Natural killer cell treated with Interleukin-12 subunit alpha and Interleukin-12 subunit beta and Interleukin-15 and Interleukin-18, amount 100 ng/mL, for 72 hours (primary cell): ENCODE measurements at places on chromosomes 1 and 21.
A peak's percentile ranks its signal among the peaks of the same experiment; 100 is the strongest.

DNA sequence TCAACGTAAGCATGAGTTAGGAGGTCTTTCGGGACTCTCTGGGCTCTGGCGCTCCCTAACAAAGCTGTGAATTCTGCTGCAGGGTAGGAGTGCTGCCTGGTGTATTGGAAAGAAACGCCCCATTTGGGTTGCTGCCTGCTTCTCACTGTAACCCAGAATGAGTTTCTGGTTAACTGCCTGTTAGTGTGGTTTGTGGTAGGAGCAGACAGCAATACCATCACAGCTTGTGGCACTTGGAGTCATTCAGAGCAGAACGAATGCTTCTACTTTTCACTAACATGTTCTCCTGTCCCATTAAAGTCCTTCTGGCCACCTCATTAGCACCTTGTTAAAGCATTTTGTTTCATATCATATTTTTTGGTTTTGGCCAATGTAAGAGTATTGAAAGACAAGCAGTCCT is 18.1 kb downstream of the MAP3K7CL start:
- no peak for DNase-seq

- DNase-seq, result no peak
These were observed 18.7 kb upstream of the WARS2 start for GRCh38 chr1:119159111-119159510.

DNA sequence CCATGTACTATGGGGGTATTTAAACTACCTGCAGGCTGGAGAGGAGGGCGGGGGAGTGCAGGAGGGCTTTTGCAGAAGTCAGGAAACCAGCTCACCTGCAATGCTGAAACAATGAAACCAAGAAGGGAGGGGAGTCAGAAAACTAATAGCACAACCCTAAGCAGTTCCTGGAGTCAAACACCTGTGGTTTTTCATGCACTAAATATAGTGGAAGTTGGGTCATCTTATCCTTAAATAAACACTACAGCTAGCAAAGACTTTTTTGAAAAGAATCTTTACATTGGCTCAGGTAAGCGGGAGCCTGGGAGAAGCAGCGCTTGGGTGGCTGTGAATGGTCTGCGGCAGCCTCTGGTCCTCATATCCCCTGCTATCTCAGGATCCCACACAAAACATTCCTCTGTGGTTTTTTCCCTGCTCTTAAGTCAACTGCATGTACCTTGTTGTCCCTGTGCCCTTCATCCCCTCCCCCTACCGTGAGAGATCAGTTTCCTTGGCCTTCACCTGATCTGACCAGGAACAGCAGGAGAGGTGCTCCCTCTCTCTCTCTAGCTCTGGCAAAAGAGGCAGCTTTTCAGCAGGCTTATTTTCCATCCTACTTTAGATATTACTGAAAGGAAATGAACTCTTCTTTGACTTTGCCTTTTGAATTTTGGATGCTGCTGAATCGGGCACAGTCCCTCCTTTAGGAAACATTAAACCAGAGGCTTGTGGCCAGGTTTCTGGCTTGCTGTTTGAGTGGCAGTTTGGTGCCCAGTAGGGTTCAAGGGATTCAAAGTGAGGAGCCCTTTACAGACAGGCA is 26.6 kb downstream of the TENT5C start:
- no peak for DNase-seq

GRCh38 chr1:156480411-156481192 is 20.0 kb downstream of the MEF2D start:
- peak; percentile 83 for DNase-seq

DNA sequence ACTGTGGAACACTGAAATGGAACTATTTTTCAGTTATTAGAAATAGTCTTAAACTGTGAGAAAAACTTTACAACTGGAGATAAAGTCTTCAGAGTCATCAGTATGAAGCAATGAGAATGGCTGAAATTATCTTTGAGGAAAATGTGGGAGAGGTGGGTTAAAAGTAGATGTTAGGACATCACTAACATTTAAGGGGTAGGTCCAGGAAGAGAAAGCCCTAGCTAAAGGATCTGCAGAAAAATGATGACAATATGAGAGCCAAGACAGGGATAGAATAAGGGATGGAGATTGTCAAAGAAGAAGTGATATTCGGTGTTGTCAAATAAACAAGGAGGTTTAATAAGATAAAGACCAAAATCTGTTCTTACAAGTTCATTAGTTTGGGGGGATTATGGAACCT is 123.3 kb upstream of the GPR52 start:
- DNase-seq, result no peak

- peak; percentile 83 for DNase-seq
These were observed 3.0 kb downstream of the TRIM46 start for GRCh38 chr1:155176544-155177071.
